Activated CD4-positive, alpha-beta T cell treated with anti-CD3 and anti-CD28 coated beads, Interleukin-2, amount 10 ng/mL, durations not matched to agents 24 days and 14 days (primary cell): ENCODE measurements at places on chromosomes 7 and 10. TPM values are rescaled to one million over a fixed set of nuclear protein-coding genes. Genes with fewer than 3 reads are reported as not detected.

Gene FFAR4
- total RNA-seq: not detected in 2 replicates

Gene ASB10
- not detected in 2 replicates for total RNA-seq

Gene CACNA2D1
- not detected in 2 replicates for total RNA-seq

Gene AQP1
- not detected in 2 replicates for total RNA-seq

Gene TNRC18
- total RNA-seq: 40.0 and 43.3 TPM in 2 replicates

Gene INMT
- total RNA-seq: not detected in 2 replicates

Gene ZPBP
- not detected in 2 replicates for total RNA-seq
